ENCODE measurements at places on chromosomes 7 and 10.

GRCh38 chr7:143054621-143055020 is 2.5 kb downstream of the OR6V1 start:
- DNase-seq: no peak

GRCh38 chr10:51879238-51879637 is 179.8 kb upstream of the CSTF2T start:
- DNase-seq: no peak

- no peak for DNase-seq
Measured at GRCh38 chr7:13104128-13104527, 416.7 kb downstream of the ARL4A start.

DNA sequence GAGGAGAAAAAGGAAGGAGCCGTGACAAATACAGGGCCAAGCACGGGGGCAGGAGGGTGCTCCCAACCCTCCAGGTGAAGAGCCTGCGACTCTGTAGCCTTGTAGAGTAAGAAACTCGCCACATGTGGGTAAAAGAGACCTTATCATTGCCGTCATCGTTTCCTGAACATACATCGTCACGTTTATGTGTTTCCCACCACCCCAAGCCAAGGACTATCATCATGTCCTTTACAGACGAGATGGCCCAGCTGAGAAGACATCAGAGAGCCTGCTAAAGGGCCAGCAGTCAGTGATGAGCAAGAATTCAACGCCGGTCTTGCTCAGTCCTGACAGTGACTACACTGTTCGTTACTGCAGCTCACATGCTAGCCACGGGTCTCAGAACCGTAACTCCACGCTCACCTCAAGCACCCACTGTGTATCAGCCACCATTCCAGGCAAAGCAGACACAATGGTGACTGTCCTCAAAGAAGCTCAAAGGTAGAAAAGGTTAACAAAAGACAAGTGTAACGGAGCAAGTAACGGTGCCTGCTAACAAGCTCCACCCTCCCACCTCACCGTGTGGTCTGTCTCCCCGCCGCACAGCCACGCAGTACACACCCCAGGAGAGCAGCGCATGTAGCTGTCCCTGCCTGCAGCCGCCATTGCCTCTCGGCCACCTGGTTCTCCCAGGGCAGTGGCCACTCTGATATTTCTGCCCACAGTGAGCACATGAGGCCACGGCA is 147.8 kb downstream of the MAD1L1 start:
- DNase-seq: no peak

GRCh38 chr7:70188901-70189650 is 590.8 kb downstream of the AUTS2 start:
- DNase-seq: no peak

GRCh38 chr7:92754919-92755581 is 81.3 kb downstream of the CDK6 start:
- no peak for DNase-seq

- no peak for DNase-seq
Measured at GRCh38 chr7:69889976-69890351, 291.7 kb downstream of the AUTS2 start.

- DNase-seq: no peak
Measured at GRCh38 chr7:117645481-117646165, 165.8 kb downstream of the CFTR start.

DNA sequence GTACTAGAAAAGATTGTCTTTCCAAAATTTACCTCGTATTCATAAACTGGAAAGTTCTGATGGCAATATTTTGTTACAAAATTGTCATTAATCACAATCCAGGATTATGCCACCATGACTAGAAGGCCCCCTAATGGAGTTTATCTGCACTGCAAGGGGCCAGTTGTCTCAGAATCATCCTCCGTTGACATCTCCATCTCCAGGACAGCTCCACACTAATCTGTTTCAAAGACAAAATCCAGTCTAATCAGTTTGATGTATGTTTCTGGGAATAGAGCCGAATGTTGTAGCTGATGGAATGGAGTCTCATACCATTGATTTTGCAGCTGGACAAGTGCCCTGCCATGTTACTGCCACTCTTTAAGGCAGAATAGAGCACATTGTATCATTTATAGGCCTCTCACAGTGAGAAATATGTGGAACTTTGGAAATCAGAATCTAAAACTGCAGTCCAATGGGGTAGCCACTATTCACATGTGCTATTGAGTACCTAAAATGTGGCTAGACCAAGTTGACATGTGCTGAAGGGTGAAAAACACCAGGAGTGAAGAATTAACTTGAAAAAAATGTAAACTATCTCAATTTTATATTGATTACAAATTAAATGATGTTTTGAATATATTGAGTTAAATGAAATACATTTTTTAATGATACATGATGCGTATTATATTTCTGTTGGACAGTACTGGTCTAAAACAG is 38.3 kb upstream of the TOMM7 start:
- no peak for DNase-seq

- no peak for DNase-seq
Measured at GRCh38 chr10:74542077-74542476, 284.3 kb upstream of the KAT6B start.

DNA sequence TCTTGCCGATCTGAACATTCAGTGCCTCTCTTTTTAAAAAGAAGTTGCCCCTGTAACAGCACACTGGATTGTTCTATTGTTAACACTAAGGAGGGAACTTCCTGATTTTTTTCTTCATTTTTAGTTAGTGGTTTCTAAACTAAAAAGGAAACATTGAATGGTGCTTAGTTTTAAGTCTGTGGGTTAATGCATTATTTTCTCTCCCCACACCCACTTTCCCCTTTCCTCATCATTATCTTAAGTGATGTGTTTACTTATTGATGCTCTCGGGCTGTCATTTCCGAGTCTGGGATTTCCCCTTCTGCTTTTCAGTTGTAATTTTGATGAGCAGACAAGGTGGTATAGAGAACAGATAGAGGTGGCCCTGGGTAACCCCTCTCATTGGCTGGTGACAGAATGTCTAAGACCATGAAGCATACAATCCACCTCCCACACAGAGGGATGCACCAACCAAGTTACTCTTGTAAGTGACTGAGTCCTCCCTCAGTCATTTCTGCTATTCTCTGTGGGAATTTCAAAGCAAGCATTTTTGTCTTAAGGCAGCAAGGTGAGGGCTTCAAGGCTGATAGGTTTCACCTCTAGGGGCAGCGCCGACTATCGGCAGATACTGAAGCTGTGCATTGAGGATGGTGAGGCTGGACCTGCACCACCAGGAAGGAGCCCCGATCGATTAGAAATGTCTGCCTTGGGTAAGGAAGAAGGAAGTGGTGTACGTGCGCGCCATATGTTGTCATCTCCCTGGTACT is 49.5 kb downstream of the CHN2 start:
- no peak for DNase-seq

GRCh38 chr7:117993377-117994003 is 120.2 kb upstream of the CTTNBP2 start:
- DNase-seq: peak; percentile 6

DNA sequence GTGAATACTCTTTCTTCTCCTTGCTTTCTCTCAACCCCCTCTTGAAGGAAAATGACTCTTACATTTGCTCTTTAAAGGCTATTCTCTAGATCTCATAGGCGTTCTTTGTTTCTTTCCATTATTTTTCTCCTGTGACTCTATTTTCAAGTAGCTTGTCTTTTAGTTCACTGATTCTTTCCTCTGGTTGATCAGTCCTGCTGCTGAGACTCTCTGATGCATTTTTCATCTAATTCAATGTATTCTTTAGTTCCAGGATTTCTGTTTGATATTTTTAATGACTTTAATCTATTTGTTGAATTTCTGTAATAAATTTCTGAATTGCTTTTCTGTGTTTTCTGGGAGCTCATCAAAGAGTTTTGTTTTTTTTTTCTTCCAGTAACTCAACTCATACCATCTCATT is 397.7 kb downstream of the CNTNAP2 start:
- DNase-seq: no peak

DNA sequence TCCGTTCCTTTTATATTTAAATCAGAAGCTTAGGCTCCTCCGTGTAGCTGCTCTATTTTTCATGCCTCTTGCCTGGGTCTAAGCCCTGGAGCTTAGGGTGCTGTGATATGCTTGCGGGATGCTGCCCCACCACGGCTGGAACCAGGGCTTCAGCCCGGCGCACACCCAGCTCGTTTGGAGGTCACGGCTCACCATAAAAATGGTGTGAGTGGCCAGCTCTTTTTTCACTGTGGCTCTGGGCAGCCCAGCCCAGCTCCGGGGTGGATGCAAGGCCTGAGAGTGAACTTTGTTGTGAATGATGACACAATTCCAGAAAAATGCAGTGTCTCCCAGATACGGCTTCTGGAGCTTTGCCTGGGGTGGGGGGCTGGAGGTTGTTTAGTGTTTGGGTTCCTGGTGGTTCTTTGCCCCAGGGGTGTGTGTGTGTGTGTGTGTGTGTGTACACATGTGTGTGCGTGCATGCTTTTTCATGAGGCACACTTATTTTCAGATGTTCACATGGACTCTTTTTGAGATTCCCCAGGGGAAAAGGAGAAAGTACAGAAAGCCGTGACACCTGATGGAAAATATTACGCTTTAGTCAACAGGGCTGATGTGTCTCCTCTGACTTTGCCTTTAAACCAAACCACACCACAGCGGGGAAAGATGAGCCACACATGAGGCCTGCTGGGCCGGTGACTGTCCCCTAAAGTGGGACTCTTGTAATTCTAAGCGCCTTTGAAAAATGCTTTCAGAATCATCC is 46.2 kb downstream of the GRK5 start:
- DNase-seq: no peak

- no peak for DNase-seq
Measured at GRCh38 chr10:111034598-111035310, 42.1 kb upstream of the ADRA2A start.

- DNase-seq: no peak
Measured at GRCh38 chr10:126634911-126635310, 35.6 kb downstream of the C10orf90 start.

DNA sequence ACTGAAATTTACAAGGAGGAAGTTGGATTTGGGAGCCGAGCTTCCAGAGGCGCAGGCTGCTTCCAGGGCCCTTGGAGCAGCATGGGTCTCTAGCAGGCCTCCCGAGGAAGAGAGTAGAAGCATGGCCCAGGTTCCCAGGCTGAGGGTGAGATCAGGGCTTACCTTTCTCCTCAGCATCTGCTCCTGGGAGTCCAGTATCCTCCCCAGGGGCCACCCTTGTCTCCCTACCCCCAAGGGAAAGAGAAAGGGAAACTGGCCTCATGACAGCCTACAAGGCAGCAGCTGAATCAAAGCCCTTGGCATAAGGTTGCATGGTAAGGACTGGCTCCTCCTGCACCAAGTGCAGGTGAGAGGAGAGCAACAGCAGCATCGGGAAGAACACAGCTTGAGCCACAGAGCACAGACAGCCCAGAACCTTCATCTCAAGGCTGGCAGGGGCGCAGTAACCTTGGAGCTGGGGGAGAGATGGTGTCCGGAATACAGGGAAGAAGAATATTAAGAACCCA is 114.5 kb downstream of the MARCHF5 start:
- DNase-seq: no peak

DNA sequence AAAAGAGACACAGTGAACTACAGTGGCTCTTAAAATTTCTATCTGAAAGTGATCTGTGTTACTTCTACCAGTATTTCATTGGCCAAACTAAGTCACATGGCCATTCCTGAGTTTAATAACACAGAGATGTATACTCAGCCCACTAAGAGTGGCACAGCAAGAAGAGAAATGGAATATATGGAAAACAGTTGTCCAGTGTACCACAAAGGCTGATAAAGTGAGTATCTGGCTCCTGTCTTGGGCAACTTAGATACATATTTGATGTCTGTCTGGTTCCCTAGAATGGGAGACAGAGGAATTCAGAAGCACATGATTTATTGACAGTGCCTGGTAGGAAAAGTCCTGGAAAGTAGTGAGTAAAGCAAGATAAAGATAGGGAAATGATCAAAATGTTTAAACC is 10.1 kb upstream of the PON1 start:
- no peak for DNase-seq

DNA sequence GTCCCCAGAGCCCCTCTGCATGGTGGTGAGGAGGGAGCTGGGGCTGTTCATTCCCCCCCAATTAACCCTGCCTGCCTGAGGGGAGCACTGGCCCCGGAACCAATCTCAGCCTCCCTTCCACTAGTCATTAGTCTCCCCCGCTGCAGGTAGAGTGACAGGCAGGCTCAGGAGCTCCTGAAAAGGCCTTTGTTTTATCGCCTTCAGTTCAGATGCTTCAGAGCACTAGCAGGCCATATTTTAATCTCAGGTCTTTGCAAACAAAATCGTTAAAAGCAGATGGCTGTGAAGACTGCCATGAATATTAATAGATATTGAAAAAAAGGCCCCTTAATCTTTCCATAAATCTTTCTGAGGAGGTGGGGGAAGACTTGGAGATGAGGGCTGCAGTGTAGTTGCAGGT is 250.7 kb downstream of the RPS24 start:
- DNase-seq: no peak

DNA sequence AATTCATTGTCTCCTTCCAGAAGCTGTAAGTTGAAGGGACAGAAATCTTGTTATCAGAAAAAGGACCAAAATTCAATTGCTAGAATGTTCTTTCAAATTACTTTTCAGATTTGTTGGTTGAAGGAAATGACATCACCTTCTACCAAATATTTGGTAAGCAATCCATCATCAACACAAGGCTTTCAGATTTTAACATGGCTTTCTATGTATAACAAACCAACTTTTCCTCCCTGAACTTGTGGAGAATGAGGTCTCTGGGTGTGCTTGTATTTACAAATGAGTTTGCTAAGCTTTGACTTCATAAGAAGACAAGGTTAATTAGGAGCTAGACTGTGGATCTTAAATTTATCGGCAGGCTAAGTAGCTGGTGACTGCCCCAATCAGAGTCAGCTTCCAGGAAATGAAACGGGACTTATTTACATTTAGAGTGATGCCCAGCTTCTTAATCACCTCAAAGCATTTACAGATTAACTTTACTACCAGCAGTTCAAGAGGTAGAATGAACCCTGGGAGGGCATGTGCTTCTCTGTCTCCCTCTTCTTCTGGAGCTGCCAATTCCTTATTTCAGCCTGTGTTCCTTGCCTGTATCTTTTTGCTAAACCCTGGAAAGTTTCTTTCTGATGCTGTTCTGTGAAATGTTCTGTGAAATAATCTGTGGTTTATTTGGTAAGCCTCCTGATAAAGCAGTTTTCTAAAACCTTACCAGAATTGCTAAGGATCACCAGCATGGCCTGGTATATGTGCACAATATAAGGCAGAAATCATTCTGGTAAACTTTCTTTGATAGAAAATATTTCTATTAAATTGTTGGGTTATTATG is 248.8 kb upstream of the FZD8 start:
- DNase-seq: no peak

- no peak for DNase-seq
Measured at GRCh38 chr7:129163875-129164544, 19.5 kb downstream of the TSPAN33 start.

GRCh38 chr7:151780631-151781030 is 96.3 kb downstream of the PRKAG2 start:
- DNase-seq: no peak

DNA sequence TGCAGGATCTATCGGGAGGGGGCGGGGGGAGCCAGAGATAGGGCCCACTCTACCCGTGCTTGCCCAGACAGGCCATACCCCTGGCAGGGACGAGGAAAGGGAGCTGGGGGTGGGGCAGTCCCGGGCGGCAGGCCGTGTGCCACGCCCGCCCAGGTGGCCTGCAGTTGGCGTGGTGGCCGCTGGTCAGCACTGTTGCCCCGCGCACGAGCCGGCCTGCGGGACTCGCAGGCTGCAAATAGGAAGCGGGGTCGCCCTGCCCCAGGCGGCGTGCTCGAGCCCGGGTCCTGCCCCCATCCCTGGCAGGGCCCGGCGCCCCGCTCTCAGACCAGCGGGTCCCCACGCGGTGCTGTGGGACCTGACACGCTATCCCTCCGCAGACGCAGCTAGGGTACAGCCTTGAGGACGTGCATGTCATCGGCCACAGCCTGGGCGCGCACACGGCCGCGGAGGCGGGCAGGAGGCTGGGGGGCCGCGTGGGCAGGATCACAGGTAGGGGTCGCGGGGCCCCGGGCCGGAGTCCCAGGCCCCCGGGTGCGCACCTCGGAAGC is 6.7 kb downstream of the PNLIPRP2 start:
- DNase-seq: no peak

- DNase-seq: no peak
Measured at GRCh38 chr7:142795339-142795863, 24.6 kb downstream of the PRSS2 start.

Data from GM19239 (cell line).